ENCODE measurements at places on chromosomes 4 and X. TPM values are rescaled to one million over a fixed set of nuclear protein-coding genes. Genes with fewer than 3 reads are reported as not detected.
A peak's percentile ranks its signal among the peaks of the same experiment; 100 is the strongest.

H2BW2 gene
- total RNA-seq, result not detected

DNA sequence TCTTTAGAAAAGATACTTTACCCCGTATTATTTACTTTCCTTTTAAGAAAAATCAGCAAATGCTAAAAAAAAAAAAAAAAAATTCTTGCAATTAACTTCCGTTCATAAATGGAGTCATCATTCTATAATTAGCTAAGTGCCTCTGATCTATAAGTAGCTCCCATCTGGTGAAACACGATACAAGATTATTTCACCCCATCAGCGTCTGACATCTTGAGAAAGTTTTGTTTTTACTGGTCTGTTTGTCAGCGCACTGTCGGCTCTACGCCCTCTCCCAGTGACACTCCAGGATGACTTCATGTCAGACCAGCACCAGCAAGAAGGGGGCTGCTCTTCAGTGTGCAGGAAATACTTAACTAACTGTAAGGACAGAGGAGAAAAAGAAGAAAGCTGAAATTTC lies 108.3 kb downstream of the AFAP1 start:
- no peak for DNase-seq

- peak; percentile 80 for DNase-seq
Measured at GRCh38 chrX:131812847-131813825, 210.0 kb upstream of the STK26 start.

KLB gene
- total RNA-seq, result not detected

FAM133A gene
- total RNA-seq, result not detected

- DNase-seq, result no peak
Measured at GRCh38 chr4:100716416-100716815, 198.6 kb upstream of the EMCN start.

DNA sequence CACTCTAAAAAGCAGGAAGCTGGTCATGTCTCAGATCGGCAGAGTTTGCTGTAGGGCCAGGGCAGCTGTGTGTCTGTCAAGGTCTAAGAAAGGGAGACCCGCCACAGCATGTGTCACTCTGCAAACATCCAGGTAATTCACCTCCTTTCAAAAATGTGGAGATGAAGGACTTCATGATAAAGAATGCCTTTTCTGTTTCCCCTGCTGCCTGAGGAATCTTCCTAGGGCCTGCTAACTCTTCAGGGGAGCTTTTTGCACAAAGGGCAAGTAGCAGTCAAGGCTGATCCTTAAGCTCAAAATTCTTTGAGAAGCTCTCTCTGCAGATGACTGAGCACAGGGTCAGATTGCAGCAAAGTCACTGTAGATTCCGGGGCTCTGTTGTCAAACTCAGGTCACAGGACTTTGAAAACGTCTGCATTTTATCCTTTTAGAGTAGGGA lies 21.1 kb downstream of the RASL11B start:
- DNase-seq, result no peak

GRCh38 chr4:110748071-110748470 lies 125.2 kb upstream of the PITX2 start:
- no peak for DNase-seq
